ENCODE measurements at places on chromosomes 5 and 9.

GRCh38 chr5:40762705-40763104 lies 6.9 kb upstream of the TTC33 start:
- no peak for DNase-seq

- no peak for DNase-seq
These were observed 81.1 kb upstream of the GNA14 start for GRCh38 chr9:77729177-77729576.

GRCh38 chr5:13278148-13278547 lies 666.3 kb downstream of the DNAH5 start:
- no peak for DNase-seq

DNA sequence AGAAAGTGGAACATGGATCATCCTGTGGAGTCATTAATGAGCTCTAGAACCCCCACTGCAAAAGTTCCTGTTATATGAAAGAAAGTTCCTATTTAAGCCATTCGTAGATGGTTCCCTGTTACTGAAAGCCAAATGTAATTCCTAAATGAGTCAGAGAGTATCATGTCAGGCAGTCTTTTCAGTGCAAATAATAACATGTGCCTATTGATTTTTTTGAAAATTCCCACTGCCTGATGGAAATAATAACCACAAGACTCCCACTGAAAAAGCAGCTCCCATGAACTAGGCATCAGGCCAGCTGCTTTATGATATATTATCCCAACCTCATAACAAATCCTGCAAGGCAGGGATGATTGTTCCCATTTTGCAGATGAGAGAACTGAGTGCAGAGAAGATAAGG lies 217.2 kb downstream of the DAB2IP start:
- DNase-seq = no peak

DNA sequence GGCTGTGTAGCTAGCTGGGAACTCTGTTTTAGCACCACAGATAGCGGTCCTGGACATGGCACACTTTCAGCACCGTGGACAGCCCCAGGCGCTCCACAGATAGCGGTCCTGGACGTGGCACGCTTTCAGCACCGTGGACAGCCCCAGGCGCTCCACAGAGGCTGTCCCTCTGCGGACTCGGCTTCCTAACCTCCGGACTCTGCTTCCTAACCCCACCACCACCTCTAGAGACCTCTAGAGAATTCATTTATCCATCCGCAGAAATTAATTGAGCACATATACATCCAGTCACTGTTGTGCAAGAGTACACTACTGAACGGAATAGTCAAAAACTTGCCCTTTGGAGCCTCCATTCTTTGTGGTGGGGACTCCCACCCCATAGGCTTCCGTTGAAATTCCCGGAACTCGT lies 27.4 kb downstream of the UNC5A start:
- peak; percentile 14 for DNase-seq

All from stimulated activated CD8-positive, alpha-beta memory T cell treated with anti-CD3 and anti-CD28 coated beads, Interleukin-2, amount 100 ng/mL, for 1 hour (primary cell).